Muscle of back (tissue), 13 donors: ENCODE measurements at places on chromosomes 7 and 10. TPM values are rescaled to one million over a fixed set of nuclear protein-coding genes. Genes with fewer than 3 reads are reported as not detected.

- DNase-seq: no peak
These were observed 923 bp downstream of the TNPO3 start for GRCh38 chr7:129053938-129054437.

DNA sequence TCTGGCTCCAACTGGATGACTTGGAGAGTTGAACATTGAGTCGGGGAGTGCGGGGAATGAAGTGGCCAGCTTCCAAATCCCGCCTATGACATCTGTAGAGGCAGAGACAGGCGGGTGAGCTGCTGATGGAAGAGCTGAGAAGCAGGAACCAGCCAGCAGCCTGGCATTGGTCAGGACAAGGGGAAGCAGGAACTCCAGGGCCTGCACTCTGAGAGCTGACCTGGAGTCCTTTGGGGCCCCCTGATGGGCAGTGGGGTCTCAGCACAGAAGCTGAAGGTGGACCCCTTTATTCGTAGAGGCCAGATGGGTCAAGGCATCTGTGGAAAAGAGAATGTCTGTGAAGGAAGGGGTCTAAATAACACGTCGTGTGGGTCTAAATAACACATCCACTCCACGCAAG is 57.0 kb downstream of the SEC61G start:
- no peak for DNase-seq

GRCh38 chr7:67453580-67454380 is 457.1 kb downstream of the TYW1 start:
- no peak for DNase-seq

GRCh38 chr10:75422913-75423312 is 8.5 kb upstream of the LRMDA start:
- no peak for DNase-seq

Gene TWIST1
- polyA plus RNA-seq: 5.7 TPM

Gene CYP2C8
- polyA plus RNA-seq: 0.20 TPM

Gene RRP12
- 27.3 TPM for polyA plus RNA-seq

GRCh38 chr10:74507951-74508350 is 318.4 kb upstream of the KAT6B start:
- no peak for DNase-seq

Gene CYP3A7
- polyA plus RNA-seq: 0.32 TPM

DNA sequence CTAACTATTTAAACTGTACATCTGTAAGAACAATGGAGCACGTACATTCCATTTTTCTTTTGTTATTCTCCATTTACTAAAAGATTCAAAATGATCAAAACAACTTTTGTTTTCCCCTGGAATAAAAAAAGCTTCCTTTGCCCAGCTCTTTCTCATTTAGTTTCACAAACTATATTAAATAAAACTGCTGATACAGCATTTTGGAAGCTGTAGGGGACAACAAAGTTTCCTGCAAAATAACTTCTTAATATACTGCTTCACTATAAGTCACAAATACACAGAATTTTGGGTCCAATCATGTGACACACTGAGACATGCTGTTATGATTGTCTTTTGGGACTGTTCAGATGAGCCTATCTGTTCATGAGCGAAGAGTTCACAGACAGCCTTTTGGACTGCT is 222.4 kb downstream of the ADAM12 start:
- DNase-seq: no peak

GRCh38 chr10:97888134-97888533 is 38.5 kb downstream of the GOLGA7B start:
- no peak for DNase-seq

GRCh38 chr7:142733271-142733670 is 16.0 kb upstream of the PRSS1 start:
- no peak for DNase-seq

Gene ASB15
- polyA plus RNA-seq: 7.5 TPM

Gene STEAP1B
- polyA plus RNA-seq: 2.0 TPM

Gene GSTK1
- 73.2 TPM for polyA plus RNA-seq

GRCh38 chr10:104252368-104252767 is 2.3 kb upstream of the GSTO1 start:
- no peak for DNase-seq

GRCh38 chr7:2299131-2299829 is 15.0 kb downstream of the SNX8 start:
- peak; percentile 74 for DNase-seq
